ENCODE measurements at places on chromosomes 2 and 18. TPM values are rescaled to one million over a fixed set of nuclear protein-coding genes. Genes with fewer than 3 reads are reported as not detected.

Gene NT5C1B
- total RNA-seq = not detected

Gene EGR4
- total RNA-seq = 0.10 TPM

Gene RPRD1A
- 47.7 TPM for total RNA-seq

Gene SCYGR4
- total RNA-seq = 0.89 TPM

Gene CDK15
- 1.6 TPM for total RNA-seq

Gene PLCL1
- 10.9 TPM for total RNA-seq

Gene TRIM54
- 6.0 TPM for total RNA-seq

Gene PLEK
- total RNA-seq = 12.8 TPM

Gene GULP1
- 56.8 TPM for total RNA-seq

Gene TGFA
- 21.8 TPM for total RNA-seq

Gene MERTK
- 9.5 TPM for total RNA-seq

Gene DCC
- 2.0 TPM for total RNA-seq

Gene NEU4
- total RNA-seq = 0.30 TPM

Gene CPLX4
- total RNA-seq = not detected

Gene ERMN
- total RNA-seq = 0.10 TPM

Gene KIAA2012
- 0.10 TPM for total RNA-seq
